ENCODE measurements at places on chromosomes 5 and 9. TPM values are rescaled to one million over a fixed set of nuclear protein-coding genes. Genes with fewer than 3 reads are reported as not detected.

Gene PCDHA1
- 0.17 TPM for total RNA-seq

GRCh38 chr5:124059200-124059599 lies 547.2 kb downstream of the CSNK1G3 start:
- no peak for DNase-seq

DNA sequence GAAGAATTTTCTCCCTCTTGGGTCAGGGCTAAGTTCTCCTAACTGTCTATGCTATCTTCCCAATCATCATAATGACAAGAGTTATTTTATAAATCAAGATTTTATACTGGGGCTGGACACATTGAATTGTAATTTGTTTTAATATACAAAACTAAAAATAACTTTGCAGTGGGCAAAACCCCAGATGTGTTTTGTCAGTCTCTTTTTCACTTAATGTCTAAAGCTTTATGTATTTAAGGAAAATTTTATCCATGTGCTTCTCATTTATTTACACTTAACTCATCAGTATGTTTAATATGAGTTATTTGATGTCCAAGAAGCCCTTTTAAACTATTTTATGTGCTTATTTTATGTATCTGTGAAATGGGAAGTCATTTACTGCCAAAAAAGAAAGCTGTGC lies 362.8 kb upstream of the ADAMTSL1 start:
- no peak for DNase-seq

DNA sequence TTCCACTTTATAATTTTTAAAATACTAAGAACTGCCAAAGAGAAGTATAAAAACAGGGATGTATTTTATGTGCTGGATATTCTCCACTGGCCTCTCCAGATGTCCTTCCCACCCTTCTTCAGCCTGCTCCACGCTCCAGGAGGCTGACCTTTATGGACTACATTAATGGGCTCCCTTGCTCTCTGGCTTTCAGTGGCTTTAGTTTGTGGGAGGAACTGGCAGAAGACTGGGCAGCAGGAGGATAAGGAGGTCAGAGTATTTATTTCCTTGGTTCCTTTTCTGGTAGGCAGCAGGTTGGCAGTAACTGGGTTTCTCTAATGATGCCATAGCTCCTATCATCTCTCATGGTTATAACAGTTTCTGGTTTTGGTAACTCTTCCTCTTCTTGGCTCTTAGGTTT lies 133.9 kb downstream of the PAM start:
- no peak for DNase-seq

DNA sequence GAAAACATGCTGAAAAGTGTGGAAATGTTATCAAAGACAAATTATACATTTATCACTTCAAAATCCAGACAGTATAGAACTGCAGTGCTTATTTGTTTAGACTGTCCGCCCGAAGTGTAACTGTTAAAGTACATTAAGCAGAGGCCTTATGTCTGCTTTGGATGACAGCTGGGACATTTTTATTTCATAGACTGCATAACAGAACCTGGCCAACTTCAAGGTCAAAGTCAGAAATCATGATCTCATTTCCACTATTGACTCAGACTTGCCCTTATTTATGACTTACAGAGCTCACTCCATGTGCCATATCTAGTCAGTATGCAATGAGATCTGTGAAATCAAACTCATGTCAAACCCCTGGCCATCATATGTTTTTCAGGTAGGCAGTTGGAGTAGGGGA lies 87.7 kb downstream of the RAB3C start:
- peak; percentile 71 for DNase-seq

GRCh38 chr5:132303589-132303988 lies 9.4 kb downstream of the SLC22A4 start:
- DNase-seq, result no peak

Gene SOHLH1
- total RNA-seq, result 0.05 TPM

Gene DMRT3
- total RNA-seq, result not detected

Gene PCDHGB3
- total RNA-seq, result 3.6 TPM

DNA sequence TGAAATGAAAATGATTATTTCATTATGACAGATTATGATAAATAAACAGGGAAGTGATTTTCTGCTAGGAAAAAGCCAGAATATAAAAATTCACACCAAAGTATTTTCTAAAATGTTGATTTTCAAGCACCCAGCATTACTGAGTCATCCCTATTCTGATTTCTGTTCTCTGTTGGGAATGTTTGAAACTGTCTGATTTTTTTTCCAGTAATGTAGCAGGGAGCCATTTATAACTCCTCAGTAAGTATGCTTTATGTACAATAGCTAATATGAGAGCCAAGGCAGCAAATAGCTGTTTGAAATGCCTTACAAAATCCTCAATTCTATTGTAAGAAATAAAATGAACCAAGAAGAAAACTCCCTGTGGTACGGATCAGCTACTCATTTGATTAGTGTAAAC lies 471.7 kb upstream of the TYRP1 start:
- no peak for DNase-seq

DNA sequence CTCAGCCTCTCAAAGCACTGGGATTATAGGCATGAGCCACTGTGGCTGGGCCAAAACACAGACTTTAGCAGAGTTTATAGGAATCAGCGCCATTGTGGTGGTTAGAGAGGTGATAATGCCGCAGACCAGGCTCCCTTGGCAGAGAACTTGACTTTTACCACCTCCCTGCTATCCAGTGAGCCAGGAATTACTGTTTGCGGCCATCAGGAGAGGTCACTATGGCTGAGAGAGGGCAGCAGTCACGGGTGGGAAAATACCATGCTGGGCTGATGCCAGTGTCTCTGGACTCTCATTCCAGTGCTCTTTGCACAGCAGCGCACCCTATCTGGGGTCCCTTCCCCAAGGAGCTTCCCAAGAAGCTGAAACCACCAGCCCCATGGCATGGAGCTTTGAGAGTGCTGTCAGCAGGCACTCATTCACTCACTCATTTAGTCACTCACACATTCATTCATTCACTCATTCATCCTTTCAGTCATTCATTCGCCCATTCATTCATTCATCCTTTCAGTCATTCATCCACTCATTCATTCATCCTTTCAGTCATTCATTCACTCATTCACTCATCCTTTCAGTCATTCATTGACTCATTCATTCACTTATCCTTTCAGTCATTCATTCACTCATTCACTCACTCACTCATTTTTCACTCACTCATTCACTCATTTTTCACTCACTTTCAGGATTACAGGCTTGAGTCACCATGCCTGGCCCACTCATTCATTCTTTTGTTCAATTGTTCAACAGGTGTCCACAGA lies 27.3 kb upstream of the RNU6ATAC start:
- DNase-seq, result no peak

DNA sequence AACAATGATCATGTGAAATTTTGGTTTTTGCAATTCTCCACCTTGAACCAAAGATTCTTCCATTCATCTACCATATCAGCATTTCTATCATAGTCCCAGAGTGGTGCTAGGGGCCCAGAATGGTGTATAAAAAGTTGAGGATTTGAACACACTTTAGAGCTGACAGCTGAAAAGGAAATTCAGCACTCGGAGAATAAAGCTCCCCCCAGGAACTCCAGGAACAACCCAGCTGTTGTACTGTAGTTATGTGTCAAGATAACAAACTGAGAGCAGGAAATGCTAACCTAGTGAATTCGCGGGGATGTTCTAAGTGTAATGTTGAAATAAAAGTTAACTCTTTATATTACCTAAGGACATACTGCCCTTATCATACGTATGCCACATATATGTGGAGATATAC lies 216.7 kb downstream of the NFIB start:
- peak; percentile 87 for DNase-seq

- no peak for DNase-seq
Observed at GRCh38 chr5:163563112-163563511, 57.7 kb downstream of the MAT2B start.

- peak; percentile 82 for DNase-seq
Observed at GRCh38 chr5:56585999-56586691, 229.2 kb upstream of the MAP3K1 start.

GRCh38 chr5:45604092-45604491 lies 92.1 kb downstream of the HCN1 start:
- no peak for DNase-seq

DNA sequence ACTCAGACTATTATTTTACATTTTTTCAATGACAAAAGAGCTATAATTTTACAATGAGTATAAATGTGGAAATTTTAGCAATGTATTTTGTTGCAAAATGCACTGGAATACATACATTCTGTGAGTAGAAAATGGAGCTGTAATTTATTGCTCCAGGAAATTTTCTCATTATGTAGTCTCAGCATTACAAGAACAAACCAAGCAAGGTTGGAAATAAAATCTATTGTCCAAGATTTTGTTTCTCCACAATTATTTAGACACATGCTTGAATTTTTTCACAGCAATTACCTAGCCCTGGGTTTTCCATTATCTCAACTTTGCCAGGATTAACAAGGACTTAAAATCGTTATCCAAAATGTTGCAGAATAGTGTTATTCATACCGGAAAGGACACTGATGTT lies 820.1 kb downstream of the CDH12 start:
- no peak for DNase-seq

DNA sequence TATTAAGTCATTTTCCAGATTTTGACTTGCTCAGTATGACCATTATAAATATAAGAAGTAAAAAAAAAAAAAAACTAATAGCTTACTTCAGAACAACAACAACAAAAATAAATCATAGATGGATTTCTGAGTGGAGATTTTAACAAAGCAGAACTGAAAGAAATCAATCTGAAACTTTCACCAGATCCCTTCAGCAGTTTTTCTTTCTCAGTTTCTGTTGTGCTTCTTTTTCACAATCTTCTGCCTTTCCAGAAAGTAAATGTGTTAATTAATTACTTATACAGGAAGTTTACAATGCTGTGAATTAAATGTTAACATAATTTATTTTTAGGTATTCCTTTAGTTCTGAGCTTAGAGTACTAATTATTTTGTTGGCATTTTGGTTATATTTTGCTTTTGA lies 73.5 kb downstream of the CHSY3 start:
- no peak for DNase-seq

Gene MEF2C
- total RNA-seq, result 169 TPM

Gene KIF20A
- 18.9 TPM for total RNA-seq

- DNase-seq, result peak; percentile 33
Observed at GRCh38 chr5:111461255-111461671, 51.1 kb downstream of the STARD4 start.

Gene SUSD3
- total RNA-seq, result not detected

Gene CEP78
- 18.5 TPM for total RNA-seq

GRCh38 chr9:131889437-131890251 lies 149.8 kb upstream of the RAPGEF1 start:
- no peak for DNase-seq

GRCh38 chr5:139402561-139403158 lies 1.2 kb downstream of the SPATA24 start:
- peak; percentile 59 for DNase-seq

Gene PCDHGA5
- total RNA-seq, result 0.74 TPM

- DNase-seq, result no peak
Observed at GRCh38 chr5:127425868-127426267, 91.6 kb upstream of the PRRC1 start.

- DNase-seq, result no peak
Observed at GRCh38 chr9:93185266-93186214, 1.6 kb downstream of the WNK2 start.

Gene GTF3C4
- 20.1 TPM for total RNA-seq

Gene GAPT
- not detected for total RNA-seq

DNA sequence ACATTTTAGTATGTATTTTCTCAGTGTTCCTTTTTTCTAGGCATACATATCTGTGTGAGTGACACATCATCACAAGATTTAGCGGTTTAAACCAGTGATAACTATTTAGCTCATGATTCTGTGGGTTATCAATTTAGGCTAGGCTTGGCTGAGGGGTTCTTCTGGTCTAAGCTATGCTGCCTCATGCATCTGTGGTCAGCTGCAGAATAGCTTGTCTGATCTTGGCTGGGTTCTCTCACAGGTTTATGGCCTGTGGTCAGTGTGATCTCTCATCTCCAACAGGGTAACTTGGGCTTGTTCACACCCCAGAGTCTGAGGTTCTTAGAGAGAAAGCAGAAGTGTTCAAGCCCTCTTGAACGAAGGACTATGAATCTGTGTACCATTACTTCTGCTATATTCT lies 363.3 kb downstream of the KDM4C start:
- no peak for DNase-seq

Gene CNTLN
- total RNA-seq, result 11.3 TPM
